ENCODE measurements at places on chromosomes 3 and 15. TPM values are rescaled to one million over a fixed set of nuclear protein-coding genes. Genes with fewer than 3 reads are reported as not detected.

- no peak for DNase-seq
- no peaks in the 10 kb centered on the region for H3K36me3 ChIP-seq
- no peak overlapping the region for H3K4me3 ChIP-seq
- no peaks in the 10 kb centered on the region for H3K4me1 ChIP-seq
- H3K27ac ChIP-seq: no peak overlapping the region
Measured at GRCh38 chr3:53604232-53604631, 109.8 kb downstream of the CACNA1D start.

DNA sequence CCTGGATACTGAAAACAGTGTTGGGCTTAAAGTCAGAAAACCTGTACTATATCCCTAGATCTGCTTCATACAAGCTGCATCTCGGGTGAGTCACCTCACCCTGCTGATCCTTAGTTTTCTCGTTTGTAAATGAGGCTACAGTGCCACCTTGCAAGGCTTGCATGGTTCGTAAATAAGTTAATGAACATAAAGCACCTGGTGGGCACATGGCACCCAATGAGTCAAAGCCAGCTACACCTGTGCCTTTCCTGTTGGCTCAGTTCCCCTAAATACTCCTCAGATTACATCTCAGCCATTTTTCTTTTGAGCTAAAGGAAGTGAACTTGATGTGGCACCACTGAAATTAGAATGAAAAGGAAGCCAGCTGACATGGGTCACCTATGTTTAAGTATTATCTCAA lies 26.5 kb downstream of the RTP1 start:
- H3K27me3 ChIP-seq: no peaks in the 10 kb centered on the region
- H3K4me1 ChIP-seq: peaks cover 6% of the 10 kb centered on the region
- no peak overlapping the region for H3K4me3 ChIP-seq
- no peak for DNase-seq

GRCh38 chr3:136173939-136174490 lies 22.1 kb downstream of the MSL2 start:
- no peak overlapping the region for H3K4me3 ChIP-seq
- no peak for DNase-seq
- H3K36me3 ChIP-seq: no peaks in the 10 kb centered on the region
- H3K27ac ChIP-seq: no peak overlapping the region
- peaks cover 47% of the 10 kb centered on the region for H3K4me1 ChIP-seq
- no peaks in the 10 kb centered on the region for H3K27me3 ChIP-seq

DNA sequence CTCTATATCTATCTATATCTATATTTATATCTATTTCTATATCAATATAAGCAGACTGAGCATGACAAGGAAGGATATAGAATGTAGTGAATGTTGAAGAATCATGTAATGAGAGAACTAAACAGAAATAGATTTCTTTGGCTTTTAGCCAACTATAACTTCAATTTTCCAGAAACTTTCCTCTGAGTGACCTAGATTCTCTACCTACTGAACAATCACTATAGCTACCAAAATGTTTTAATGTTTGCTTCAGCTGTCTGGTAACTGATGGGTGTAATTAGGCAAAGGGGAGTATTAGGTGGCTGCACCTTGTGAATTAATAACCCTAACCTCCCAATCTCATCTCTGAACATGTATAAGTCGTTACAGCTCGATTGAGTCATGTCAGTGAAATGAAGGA lies 76.4 kb upstream of the ROBO1 start:
- no peak overlapping the region for H3K27ac ChIP-seq
- H3K4me3 ChIP-seq: no peak overlapping the region
- H3K27me3 ChIP-seq: no peaks in the 10 kb centered on the region
- H3K36me3 ChIP-seq: no peaks in the 10 kb centered on the region
- no peaks in the 10 kb centered on the region for H3K4me1 ChIP-seq

DNA sequence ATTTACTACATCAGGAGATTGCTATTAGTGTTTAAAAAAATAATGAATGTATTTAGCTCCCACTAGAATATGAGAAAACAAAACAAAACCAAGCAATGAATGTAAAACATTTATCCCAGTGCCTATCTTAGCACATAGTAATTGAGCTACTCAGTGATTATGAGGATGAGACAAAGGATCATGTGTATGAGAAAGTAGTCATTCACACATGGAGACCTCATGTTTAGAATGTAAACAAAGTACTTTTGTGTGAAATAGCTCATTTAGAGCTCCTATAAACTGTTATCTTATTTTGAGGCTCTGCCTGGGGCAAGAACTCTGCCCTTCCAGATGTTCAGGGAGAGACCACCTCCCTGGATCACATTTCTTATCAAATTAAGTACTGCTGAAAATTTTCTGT lies 236.8 kb downstream of the LRRN1 start:
- H3K27me3 ChIP-seq: no peaks in the 10 kb centered on the region
- H3K36me3 ChIP-seq: no peaks in the 10 kb centered on the region
- DNase-seq: no peak
- no peak overlapping the region for H3K4me3 ChIP-seq

FBXO40 gene
- total RNA-seq: not detected

ZPLD1 gene
- 0.26 TPM for total RNA-seq

PLXNA1 gene
- 13.2 TPM for total RNA-seq

A4GNT gene
- total RNA-seq: 1.8 TPM
